ENCODE measurements at places on chromosomes 3 and 15.
A peak's percentile ranks its signal among the peaks of the same experiment; 100 is the strongest.

DNA sequence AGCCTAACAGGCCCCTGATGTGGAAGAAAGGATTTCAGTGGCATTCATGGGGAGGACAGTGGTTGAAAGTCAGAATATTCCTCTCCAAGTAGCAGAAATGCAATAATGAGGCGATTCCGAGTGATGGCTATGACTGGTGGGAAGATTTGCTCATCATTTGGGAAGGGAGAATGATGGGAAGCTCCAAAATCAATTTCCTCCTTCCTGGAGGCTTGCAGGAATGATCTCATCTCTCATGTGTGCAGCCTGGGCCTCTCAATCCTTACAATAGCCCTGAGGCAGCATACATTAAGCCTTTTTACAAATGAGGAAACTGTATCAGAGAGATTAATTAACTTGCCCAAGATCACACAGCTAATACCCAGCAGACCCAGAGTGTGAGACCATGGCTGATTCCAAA is 58.7 kb downstream of the BOC start:
- no peak for DNase-seq

DNA sequence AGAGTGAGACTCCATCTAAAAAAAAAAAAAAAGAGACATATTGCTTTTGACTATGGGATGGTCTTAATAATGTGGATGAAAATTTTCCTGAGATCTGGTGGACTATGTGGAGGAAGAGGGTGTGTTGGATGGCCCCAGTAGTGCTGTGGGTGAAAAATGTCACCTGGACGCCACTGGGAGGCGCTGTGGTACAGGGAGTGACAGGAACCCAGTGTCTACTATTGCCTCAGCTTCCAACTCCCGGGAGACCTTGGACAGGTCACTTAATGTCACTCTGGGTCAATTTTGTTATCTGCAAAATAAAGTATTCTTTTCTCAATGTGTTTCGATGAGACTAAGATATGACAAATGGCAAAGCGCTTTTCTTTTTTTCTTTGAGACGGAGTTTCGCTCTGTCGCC is 27.7 kb upstream of the DCP1A start:
- peak; percentile 3 for DNase-seq

DNA sequence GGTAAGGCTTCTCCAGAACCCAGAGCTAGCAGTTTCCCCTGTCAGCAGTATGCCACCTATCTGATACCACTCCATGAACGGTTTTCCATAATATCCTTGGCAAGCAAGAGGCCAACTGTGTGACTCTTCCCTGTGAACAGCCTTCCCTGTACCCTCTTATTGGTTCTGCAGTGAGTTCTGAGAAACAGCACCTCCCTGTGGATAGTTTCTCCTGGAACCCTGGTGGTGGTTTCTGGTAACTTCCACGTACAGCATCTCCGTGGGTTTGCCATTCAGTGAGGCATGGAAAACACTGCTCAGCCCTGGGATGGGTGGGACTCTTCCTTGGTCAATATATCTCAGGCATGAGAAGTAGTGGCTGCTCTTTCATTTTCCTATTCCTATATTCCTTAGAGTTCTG is 19.4 kb upstream of the SERPINI2 start:
- DNase-seq, result no peak

- no peak for DNase-seq
Observed at GRCh38 chr15:57792724-57793449, 86.4 kb downstream of the POLR2M start.

- no peak for DNase-seq
Observed at GRCh38 chr3:72279068-72279604, 494.2 kb upstream of the PROK2 start.

DNA sequence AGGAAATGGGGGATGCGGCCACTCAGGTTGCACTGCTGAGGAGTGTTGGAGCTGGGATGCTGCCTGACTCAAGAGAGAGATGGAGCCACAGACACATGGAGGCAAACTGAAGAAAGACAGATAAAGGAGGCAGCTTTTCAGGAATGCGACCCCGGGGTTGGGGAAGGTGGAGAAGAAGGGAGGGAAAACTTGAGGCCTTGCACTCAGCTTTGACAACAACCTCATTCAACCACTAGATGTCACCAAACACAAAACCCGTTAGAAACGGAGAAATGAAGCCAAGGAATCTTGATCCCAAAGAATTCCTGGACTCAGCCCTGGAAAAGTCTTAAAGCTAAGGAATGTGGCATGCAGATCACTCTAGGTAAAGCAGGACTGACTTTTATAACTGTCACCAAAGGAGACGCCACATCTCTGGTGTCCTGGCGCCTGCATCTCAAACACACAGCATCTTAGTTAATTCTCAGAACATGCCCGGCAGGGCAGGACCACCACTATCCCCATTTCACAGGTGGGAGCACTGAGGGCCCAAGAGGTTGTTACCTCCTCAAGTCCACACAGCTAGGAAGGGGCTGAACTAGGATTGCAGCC is 59.6 kb upstream of the LMCD1 start:
- DNase-seq, result no peak

DNA sequence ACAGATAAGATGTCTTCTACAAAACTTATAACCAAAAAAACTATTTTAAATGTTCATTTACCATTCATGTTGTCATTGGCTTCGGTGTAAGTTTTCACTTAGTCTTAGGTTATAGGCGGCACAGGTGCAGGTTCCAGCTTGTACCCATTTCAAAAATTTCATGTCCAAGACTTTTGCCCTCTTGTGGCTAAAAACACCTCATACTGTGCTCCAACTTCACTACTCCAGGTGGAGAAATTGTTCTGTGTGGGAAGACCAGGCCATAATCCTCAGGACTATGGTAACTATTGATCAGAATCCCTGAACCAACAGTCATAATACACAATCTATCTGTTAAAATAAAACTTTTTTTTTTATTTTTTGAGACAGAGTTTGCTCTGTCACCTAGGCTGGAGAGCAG is 95.2 kb upstream of the ATP11B start:
- DNase-seq, result no peak

GRCh38 chr15:40409366-40409765 is 3.8 kb downstream of the IVD start:
- DNase-seq, result no peak

GRCh38 chr15:98730860-98731711 is 82.7 kb downstream of the IGF1R start:
- no peak for DNase-seq

DNA sequence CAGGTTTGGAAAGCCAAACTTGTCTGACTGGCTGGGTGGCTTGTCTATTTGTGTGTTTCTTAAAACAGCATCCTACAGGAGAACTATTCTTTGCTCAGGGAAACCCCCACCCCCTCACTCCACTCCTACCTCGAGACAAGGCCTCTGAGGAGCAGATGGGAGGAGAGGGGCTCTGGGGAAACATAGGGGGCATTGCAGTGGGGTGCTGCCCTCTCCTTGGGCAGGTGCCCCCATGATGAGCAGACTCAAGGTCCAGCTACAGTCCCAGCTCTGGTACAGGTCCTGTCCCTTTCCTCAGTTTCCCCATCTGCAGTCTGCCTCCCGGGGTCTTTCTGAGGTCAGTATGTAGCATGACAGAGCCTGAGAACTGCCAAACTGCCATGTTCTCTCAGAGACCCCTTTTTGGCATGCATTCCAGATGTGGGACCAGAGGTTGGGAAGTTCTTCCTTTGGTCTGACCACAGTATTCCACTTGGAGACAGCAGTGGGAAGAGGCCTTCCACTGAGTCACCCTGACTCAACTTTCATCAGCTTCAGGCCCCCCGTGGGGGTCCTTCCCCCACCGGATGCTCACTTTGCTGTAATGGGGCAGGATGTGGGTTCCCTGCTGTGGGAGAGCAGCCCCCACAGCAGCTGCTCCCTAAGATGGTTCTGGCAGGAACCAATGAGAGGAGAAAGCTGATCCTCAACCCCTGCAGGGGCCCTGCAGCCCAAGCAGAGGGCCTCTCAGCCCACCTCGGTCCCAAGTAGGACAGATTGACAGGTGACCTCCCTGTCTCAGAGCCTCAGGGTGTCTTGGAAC is 32.3 kb upstream of the CYP11A1 start:
- DNase-seq, result no peak

DNA sequence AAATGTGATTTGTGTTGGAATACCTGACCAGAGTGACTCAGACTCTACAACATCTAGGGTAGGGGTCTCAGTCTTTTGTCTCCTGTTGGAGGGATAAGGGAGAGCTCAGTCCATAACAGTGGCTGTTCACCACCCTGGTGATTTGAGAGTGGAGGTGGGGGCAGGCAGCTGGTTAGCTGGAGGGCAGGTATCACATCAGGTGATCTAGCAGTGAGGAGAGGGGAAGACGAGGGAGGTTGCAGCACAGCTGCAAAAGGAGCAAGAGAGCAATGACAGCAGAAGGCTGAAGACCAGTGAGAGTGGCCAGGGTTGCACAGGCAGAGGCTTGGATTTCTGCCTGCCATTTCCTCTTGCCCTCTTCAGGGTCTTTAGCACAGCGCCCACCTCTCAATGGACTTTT is 38.4 kb downstream of the PLCL2 start:
- DNase-seq, result no peak

GRCh38 chr3:10198761-10199649 is 34.3 kb downstream of the IRAK2 start:
- no peak for DNase-seq

- DNase-seq, result no peak
Observed at GRCh38 chr15:37108381-37109167, 8.2 kb upstream of the MEIS2 start.

DNA sequence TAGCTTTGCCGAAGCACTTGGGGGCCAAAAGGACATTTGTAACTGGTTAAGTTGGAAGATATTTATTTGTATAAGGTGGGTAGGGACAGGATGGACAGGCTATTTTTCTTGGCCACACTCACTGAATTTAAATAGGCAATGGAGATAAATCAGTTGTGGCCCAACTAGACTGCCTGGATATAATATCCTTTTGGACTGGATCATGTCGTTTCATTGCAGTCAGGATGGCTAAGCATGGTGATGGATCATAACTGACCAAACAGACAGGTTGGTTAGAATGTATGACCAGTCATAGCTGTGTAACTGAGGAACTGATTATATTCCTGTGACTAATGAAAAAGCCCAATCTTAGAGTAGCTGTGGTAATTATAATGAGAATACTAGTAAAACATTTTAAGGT is 284.0 kb downstream of the LPP start:
- DNase-seq, result no peak

DNA sequence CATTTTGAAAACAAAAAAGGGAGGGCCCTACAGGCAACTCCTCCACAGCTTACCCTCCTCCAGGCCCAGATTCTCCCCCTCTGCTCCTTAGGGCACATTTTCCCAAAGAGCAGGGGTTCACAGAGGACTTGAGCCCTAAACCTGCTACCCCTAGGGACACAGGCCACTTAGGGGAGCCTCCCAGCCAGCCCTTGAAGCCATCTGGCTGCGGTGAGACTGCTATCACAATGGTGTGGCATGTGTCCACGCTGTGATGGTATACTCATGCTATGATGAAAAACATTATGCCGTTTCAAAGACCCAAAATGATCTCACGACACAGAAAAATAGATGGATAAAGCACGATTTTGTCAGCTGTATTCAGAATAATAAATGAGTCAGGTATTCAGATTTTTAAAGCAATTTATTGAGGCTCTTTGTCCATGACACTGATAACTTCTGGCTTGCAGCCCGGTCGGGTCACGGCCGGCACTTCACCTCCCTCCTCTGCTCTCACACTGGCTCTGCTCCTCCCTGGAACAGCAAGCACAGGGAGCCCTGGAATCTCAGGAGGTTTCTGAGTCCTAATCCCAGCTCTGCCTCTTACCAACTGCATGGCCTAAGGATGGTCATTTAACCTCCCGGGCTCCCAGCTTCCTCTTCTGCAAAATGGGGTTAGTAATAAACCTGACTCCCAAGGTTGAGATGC is 115.3 kb downstream of the MEGF11 start:
- no peak for DNase-seq

- peak; percentile 65 for DNase-seq
Observed at GRCh38 chr15:57319226-57319918, 56.9 kb upstream of the CGNL1 start.

- DNase-seq, result no peak
Observed at GRCh38 chr3:13301286-13301987, 118.7 kb downstream of the NUP210 start.

DNA sequence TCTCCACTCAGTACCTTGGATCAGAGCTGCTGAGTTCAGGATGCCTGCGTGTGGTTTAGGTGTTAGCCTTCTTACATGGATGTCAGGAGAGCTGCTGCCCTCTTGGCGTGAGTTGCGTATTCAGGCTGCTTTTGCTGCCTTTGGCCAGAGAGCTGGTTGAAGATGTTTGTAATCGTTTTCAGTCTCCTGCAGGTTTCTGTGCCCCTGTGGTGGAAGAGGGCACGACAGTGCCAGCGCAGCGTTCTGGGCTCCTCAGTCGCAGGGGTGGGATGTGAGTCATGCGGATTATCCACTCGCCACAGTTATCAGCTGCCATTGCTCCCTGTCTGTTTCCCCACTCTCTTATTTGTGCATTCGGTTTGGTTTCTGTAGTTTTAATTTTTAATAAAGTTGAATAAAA is 7.0 kb upstream of the PODXL2 start:
- no peak for DNase-seq

GRCh38 chr3:109275702-109276293 is 40.5 kb downstream of the DPPA2 start:
- no peak for DNase-seq

DNA sequence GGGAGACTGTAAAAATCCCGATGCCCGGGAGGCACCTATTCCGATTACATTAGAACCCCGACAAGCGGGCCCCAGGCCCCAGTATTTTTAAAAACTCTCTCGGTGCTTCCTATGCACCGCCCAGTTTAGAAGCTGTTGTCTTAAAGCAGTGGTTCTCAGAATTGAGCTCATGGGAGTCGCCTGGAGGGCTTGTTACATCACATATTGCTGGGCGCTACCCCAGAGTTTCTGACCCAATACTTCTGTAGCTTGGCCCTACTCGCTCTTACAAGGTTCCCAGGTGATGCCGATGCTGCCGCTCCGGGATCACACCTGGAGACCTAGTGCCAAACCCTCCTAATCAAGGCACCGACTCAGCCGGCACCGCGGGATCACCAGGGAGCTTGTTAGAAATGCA is 35.2 kb downstream of the CPN2 start:
- peak; percentile 25 for DNase-seq

GRCh38 chr3:30440880-30441279 is 165.5 kb upstream of the TGFBR2 start:
- DNase-seq, result no peak

GRCh38 chr15:64022571-64022970 is 23.7 kb downstream of the DAPK2 start:
- no peak for DNase-seq

- DNase-seq, result no peak
Observed at GRCh38 chr15:101351736-101352135, 56.7 kb upstream of the SNRPA1 start.

GRCh38 chr15:28955160-28955992 is 69.6 kb downstream of the APBA2 start:
- no peak for DNase-seq

GRCh38 chr15:51403072-51403878 is 61.8 kb downstream of the GLDN start:
- DNase-seq, result no peak

GRCh38 chr3:10196389-10197052 is 31.8 kb downstream of the IRAK2 start:
- no peak for DNase-seq

- DNase-seq, result no peak
Observed at GRCh38 chr15:68106656-68107055, 52.5 kb downstream of the PIAS1 start.
